Camera-type eye (tissue), 1 donor: ENCODE measurements at places on chromosomes 6 and 20. TPM values are rescaled to one million over a fixed set of nuclear protein-coding genes. Genes with fewer than 3 reads are reported as not detected.

Gene COL21A1
- total RNA-seq = 44.6 TPM

Gene CGA
- not detected for total RNA-seq

Gene COL9A1
- total RNA-seq = 74.7 TPM

Gene DTNBP1
- 20.5 TPM for total RNA-seq

Gene PLAGL2
- total RNA-seq = 9.2 TPM

Gene C6orf47
- total RNA-seq = 19.6 TPM

Gene SH3BGRL2
- 71.2 TPM for total RNA-seq

Gene CDH4
- 12.0 TPM for total RNA-seq

Gene NKX2-2
- total RNA-seq = not detected
